Lower leg skin (tissue), 4 donors: ENCODE measurements at places on chromosomes 11 and 22.

DNA sequence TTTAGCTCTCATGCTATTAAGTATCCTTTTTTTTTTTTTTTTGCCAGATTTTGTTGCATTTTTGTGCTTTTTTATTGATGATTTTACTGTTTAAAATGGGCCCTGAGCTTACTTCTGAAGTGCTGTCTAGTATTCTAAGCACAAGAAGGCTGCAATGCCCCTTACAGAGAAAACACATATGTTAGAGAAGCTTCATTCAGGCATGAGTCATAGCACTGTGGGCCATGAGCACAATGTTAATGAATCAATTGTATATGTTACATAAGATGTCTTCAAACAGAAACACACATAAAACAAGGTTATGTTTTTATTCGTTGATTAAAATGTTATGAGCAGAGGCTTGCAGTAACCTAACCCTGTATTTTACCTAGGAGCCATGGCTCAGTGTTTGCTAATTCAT lies 117.8 kb upstream of the C11orf87 start:
- DNase-seq = no peak

DNA sequence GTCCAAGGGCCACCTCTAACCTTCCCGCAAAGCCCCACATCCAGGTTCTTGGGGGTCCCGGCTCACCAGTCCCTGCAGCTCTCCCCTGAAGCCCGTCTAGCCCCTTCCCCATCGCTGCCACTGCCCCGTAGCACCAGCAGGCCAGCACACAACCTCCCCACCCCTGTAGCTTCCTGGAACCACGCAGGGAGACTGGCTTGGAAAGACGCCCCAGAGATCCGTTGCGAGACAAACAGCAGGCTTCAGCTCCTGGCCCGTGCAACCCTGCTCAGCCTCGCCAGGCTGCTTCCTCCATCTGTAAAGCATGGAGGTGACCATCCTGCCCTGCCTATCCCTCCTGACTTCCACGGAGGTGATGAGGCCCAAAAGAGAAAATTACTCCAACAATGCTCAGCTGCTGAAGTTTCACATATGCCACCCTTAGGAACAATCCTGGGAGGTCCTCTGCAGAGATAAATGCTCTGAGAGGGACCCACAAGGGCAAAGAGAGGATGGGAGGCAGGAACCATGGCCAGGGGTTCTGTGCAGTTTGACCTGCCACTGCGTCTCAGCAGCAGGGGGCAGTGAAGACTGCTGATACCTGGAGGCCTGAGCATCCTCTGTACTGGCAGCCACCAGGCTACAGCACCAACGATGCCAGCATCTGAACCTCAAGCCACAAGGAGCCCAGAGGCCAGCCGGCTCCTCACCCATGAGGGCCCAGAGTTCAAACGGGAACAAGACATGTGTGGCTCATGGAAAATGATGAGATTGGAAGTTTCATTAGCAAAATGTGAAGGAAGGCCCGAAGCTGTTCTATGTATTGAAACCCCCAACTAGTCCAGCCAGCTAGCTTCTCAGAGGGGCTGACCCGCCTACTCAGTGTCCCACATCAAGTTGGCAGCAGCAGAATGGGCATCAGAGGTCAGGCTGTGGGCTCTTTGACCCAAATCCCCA lies 16.1 kb downstream of the DGCR2 start:
- DNase-seq = peak; percentile 50

GRCh38 chr11:33869481-33870422 lies 22.1 kb downstream of the LMO2 start:
- no peak for DNase-seq

GRCh38 chr11:12724301-12725054 lies 50.3 kb downstream of the TEAD1 start:
- DNase-seq = peak; percentile 91

DNA sequence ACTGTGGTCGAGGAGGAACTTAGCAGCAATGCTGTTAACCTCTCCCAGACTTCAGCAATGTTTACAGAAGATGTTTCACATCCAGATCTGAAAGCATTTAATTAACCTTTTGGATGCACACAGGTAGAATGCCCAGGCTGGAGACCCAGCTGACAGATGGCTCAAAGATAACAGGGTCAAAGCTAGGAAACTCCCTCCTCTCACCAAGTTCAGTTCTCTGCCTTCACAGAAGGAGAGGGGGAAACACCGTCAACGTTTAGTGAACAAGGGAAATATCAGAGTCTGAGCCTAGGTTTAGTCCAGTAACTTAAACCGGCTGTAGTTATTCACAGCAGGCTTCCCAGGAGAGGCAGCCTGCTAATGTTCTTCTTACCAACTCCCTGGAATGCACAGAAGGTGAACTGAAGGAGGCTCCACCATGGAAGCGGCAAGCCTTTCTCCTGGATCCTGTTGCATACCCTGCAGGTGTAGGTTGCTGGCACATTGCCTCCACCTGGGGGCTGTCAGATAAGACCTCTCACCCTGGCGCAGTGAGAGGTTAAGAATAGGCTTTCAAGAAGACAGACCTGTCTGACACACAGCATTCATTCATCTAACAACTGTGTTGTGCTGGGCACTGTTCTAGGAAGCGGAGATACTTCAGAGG lies 23.5 kb upstream of the ANKK1 start:
- DNase-seq = no peak

GRCh38 chr11:60607483-60607882 lies 91.9 kb upstream of the MS4A8 start:
- DNase-seq = no peak

DNA sequence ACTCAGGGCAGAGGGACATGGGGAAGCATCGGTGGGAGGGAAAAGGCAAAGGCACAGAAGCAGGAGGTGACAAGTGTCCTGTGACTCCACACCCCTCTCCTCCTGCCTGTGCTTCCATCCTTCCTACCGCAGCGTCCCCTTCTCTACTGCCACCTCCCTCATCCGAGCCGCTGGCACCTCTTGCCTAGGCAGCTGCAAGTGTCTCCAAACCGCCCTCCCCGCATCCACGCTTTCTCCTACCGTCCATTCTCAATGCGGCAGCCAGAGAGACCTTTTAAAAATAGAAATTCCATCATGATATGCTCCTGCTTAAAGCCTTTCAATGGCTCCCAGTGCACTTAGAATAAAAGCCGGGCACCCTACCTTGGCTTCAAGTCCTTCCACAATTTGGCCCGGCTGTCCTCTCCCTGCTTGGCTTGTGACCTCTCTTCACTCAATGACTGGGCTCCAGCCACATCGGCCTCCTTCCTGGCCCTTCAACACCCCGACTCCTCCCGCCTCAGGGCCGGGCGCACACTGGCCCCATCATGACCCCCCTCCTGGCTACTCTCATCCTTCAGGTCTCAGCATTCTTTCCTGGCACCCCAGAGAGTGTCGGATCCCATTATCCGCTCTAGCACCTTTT lies 16.5 kb downstream of the LRRC10B start:
- DNase-seq = no peak

GRCh38 chr11:78033040-78033439 lies 10.0 kb upstream of the KCTD14 start:
- DNase-seq = no peak

DNA sequence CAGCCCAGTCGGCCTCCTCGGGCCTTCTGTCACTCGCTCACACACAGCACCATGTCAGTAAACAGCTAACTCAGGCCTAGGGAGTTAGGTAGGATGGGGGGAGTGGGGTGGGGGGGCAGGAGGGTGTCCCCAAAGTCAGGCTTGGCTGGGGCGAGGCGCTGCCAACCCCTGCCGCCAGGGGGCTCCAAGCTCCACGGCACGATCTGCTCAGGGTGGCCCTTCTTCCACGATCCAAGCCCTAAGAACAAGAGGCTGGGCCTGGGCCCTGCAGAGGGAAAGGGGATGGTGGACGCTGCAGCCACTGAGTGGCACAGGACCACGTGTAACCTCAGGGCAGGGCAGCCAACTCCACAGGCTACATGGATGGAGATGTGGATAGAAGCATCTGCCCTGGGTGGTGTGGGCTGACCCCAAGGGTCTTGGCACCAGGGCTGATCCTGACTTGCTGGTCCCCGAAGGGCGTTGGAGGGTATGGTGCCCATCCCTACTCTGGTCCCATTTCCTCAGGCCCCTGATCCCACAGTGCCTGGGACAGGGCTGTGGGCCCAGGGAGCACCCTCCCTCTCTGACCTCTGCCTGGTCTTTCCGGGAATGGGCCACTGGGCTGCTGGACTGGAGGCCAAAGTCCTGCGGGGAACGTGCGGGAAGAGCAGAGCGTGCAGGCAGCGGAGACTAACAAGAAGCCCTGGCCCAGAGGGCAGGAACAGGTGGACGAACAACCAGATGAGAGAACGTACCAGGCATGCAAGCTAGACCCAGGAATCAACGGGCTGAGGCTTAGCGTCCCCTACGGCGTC lies 29.1 kb upstream of the TXNRD2 start:
- peak; percentile 94 for DNase-seq

- no peak for DNase-seq
Measured at GRCh38 chr11:97610000-97610399, 1220.2 kb downstream of the JRKL start.

DNA sequence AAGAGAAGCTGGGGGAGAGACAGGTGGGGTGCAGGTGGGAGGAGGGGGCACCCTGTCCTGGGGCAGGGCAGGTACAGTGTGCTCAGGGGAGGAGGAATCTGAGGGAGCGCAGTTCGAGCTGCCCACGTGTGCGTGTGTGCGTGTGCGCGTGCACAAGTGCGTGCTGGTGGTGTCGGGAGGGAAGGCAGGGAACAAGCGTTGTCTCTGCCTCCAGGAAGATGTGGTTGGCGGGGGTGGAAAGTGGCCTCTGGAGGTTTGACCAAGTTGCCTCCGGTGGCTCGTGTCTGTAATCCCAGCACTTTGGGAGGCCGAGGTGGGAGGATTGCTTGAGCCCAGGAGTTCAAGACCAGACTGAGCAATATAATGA lies 49.9 kb upstream of the THY1 start:
- peak; percentile 12 for DNase-seq

- DNase-seq = no peak
Measured at GRCh38 chr11:44190883-44191230, 95.4 kb downstream of the EXT2 start.

GRCh38 chr11:108319541-108320145 lies 96.8 kb downstream of the ATM start:
- no peak for DNase-seq

- DNase-seq = no peak
Measured at GRCh38 chr11:85967457-85967856, 101.4 kb downstream of the PICALM start.

- DNase-seq = peak; percentile 23
Measured at GRCh38 chr22:49097966-49098365, 729.7 kb downstream of the BRD1 start.

DNA sequence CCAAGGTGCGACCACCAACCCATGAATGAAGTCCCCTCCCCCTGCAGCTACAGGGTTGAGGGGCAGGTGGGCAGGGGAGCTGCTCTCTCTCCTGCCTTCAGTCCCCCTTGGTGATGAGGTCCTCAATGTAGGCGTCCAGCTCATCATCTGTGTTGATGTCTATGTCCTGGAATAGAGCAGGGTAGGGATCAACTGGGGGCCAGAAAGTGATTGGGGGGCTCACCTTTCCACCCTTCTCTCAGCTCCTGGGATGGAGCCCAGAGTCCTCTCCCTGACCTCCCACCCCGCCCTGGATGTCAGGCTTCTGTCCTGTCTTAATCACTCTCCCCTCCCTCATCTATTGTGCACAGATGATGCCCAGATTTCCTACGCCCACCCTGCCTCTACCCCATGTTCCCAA lies 41.9 kb downstream of the MORC2 start:
- DNase-seq = no peak

DNA sequence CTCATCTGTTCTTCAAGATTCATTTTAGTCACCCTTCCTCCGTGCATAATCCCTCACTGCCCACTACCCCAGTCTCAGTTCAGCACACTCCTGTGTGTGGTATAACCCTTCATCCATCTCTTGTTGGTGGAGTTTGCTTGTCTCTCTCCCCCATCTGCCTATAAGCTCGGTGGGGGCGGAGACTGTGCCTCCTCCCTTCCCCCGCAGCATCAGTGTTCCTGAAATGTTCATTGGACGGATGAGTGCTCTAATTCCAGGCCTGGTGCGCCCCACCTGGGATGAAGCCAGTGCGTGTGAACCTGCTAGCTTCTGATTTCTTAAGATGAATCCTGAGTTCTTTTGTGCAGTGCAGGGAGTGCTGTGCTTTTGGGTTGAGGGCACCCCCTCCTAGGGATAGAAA lies 100.0 kb downstream of the GRIK4 start:
- no peak for DNase-seq

GRCh38 chr11:132171031-132171430 lies 800.6 kb downstream of the NTM start:
- DNase-seq = no peak

DNA sequence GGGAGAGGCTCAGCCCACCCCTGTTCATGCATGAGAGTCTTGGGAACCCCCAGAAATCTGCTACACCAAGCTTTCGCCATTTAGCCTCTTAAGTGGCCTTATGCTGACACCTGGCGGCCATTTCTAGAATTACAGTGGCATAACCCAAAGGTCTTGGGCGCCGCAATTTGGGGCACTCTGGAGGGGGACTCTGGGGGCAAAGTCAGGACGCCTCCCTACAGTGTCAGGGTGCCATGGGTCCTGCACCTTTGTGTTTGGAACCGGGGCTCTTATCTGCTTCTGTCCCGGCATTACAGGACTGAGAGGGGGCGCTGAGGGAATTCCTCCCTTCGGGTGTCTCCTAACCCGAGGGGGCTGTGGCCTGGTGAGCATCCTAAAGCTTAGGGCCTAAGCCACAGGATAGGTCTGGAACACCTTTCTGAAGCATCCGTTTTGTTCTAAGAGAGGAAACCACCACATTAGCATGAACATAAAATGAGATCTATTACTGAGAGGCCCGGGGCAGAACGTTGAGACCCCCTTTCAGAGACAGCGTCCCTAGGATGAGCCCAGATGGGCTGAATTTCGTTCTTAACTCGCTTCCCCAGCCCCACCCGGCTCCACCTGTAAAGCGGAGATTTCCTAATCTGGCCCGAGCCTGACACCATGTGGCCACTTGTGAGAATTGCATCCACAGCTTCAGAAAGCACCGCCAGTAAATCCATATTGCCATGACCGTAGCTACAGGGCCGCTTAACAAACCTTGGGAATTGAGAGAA lies 9.3 kb downstream of the INS start:
- DNase-seq = peak; percentile 71

- no peak for DNase-seq
Measured at GRCh38 chr11:122348659-122349409, 232.8 kb upstream of the BLID start.

GRCh38 chr22:19734163-19734562 lies 10.8 kb downstream of the GP1BB start:
- no peak for DNase-seq

DNA sequence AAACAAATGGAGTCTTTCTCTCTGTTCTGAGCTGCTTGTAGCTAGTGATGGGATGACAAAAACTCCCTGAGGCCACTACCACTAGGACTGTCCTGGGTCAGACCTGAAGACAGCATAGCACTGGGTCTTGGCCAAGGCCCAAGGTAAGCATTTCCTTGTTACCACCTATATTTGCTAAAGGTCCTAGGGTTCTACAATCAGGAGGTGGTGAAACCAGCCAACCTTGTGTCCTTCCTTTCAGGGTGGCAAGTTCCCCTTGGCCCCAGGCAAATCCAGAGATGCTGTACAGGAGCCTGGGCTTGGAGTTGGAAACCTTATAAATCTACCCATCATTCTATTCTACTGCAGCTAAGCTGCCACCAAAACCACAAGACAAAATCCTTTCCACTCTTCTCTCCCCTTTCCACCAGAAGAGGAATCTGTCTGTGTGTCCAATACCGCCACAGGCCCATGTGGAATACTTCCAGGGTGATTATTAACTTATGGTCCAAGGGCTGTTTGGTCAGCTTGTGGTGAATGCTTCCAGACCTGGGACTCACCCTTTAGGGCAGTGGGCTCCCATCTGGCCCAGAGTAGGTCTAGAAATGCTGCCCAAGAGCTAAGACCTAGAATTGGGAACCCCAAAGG lies 16.8 kb downstream of the SLC22A25 start:
- DNase-seq = no peak
